ENCODE measurements at places on chromosomes 4 and X.

DNA sequence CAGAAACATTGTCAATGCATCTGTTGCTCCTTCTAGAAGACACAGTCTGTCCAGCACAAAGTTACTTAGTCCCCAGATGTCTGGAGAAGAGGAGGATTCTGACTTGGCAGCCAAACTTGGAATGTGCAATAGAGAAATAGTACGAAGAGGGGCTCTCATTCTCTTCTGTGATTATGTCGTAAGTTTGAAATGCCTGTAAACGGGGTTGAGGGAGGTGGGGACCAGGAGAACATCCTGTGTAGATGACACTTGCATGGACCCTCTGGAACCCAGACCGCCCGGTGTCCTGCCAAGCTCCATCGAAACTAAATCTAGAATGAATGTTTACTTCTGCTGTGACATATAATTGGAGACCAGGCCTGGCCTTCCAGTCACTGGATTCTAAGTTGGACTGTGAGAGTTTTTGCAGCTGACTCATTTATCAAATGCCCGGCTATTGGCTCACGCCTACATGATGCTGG, 45.0 kb upstream of the MSANTD1 start:
- no peak for DNase-seq

DNA sequence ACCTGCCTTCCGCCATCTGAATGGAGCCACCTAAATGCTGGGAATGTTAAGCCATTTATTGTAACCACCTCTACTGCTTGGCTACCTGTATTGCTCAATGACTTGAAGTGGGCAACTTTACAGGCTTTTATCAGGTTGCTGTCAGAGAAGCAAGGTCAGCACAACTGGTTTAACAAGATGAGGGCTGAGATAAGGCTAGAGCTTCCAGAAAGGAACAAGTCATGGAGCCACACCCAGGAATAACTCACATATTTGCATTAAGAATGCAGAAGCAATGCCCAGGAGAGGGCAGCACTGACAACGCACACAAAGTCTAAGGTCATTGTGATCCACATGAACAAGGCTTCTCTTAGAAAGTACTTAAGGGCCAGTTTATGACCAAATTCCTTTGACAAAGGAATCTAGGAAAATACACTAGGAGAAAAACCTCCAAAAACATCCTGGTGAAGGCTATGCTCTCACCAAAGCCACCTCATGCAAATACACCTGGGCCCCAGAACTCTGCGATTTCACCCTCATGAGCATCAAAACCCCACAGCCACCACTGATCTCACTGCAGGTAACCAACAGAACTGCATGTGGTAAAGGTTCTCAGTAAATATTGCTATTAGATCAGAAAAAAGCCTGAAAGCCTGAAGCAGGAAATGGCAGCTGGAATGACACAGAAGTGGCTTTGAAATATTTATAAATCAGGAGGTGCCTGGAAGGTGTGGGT, 15.0 kb upstream of the STS start:
- no peak for DNase-seq

DNA sequence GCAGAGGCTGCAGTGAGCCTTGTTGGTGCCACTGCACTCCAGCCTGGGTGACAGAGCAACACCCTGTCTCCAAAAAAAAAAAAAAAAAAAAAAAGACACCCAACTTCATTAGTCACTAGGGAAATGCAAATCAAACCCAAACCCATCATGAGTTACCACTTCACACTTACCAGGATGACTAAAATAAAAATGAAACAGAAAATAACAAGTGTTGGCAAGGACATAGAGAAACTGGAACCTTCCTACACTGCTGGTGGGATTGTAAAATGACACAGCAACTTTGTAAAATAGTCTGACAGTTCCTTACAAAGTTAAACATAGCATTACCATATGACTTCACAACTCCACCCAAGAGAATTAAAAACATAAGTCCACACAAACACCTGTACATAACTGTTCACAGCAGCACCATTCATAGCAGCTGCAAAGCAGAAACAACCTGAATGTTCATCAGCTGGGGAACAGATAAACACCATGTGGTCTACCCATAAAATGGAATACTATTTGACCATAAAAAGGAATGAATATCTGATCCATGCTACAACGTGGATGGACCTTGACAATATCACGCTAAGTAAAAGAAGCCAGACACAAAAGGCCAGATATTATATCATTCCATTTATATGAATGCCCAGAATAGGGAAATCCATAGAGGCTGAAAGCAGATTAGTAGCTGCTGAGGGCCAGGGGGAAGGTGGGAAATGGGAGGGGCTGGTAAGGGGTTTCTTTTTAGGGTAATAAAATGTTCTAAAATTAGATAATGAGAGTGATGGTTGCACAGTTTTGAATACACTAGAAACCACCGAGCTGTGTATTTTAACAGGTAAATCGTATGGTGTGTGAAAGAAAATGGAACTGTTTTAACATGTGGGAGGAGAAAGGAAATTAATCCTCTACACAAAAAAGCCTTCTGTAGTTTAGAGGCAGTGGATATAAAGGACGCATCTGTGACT, 18.3 kb downstream of the CD99L2 start:
- no peak for DNase-seq

- DNase-seq = no peak
Observed at GRCh38 chrX:154607370-154607769, 11.7 kb downstream of the CTAG1B start.

DNA sequence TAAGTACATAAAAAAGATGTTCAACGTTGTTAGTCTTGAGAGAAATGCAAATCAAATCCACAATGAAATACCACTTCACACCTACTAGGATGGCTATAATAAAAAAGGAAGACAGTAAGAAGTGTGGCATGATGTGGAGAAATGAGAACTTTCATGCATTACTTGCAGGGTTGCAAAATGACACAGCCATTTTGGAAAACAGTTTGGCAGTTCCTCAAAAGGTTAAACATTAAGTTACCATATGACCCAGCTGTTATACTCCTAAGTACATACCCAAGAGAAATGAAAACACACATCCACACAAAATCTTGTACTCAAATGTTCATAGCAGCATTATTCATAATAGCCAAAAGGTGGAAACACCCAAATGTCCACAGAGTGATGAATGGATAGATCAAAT, 25.8 kb upstream of the LIMCH1 start:
- no peak for DNase-seq

Data from T-helper 17 cell (primary cell).